ENCODE measurements at places on chromosomes 16 and 17.

- DNase-seq = no peak
These were observed 1.3 kb upstream of the GSG1L start for GRCh38 chr16:28064706-28065249.

DNA sequence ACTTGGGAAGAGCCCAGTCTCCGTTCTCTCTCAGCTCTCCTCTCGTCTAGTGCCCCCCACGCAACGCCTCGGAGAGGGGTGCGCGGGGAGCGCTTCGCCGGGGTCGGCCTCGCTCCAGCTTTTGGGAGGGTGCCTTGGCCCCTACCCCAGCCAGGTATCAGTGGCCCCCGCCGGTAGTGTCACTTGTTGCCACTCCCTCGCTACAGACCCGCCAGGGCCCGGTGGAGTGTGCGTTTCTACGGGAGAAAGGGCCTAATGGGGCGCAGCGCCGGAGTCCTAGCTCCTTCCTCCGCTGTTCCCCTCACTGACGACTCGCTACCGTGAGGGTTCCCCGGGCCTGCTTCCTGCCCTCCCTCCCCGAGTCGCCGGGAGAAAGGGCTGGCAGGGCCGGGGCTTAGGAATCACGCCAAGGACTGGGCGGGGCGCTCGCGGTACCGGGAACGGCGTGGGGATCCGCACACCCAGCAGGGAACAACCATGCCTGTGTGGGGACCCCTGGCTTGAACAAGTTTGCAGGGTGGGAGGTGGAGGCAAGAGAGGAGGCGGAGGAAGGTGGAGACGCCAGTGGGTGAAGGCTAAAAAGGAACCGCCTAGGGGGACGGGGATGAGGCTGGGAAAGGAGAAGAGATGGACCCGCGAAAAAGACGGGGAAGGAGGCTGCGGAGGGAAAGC, 997 bp upstream of the CDH11 start:
- DNase-seq = peak; percentile 63

DNA sequence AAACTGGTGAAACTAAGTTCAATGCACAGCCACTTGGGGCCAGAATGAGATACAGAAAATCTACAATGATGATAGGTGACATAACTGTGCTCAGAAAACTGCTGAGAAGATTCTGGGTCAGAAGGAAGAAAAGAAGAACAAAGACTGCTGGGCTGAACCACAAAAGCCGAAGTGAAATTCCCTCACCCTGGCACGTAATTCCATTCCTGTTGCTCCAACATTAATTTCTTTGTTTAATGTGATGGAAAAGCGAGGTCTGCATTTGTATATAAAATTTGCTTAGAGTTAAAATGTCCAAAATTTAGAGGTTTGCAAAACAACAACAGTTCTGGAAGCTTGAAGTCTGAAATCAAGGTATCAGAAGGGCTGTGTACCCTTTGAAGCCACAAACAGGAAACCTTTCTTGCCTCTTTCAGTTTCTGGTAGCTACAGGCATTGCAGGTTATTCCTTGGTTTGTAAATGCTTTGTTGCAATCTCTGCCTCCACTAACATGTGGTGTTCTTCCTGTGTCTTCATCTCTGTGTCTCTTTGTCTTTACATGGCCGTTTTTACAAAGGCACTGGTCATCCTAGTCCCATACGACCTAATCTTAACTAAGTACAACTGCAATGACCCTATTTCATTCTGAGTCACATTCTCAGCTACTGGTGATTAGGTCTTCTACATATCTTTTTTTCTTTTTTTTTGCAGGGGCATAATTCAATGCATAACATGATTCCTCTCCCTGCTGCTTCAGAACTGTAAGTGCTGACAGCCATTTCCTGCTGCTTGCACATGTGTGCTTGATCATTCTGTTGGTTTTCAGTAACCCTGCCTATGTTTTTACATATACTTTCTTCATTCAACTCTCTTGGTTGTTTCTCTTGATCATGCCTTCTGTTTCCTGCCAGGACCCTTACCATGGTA, 603.0 kb upstream of the CDH8 start:
- DNase-seq = no peak

DNA sequence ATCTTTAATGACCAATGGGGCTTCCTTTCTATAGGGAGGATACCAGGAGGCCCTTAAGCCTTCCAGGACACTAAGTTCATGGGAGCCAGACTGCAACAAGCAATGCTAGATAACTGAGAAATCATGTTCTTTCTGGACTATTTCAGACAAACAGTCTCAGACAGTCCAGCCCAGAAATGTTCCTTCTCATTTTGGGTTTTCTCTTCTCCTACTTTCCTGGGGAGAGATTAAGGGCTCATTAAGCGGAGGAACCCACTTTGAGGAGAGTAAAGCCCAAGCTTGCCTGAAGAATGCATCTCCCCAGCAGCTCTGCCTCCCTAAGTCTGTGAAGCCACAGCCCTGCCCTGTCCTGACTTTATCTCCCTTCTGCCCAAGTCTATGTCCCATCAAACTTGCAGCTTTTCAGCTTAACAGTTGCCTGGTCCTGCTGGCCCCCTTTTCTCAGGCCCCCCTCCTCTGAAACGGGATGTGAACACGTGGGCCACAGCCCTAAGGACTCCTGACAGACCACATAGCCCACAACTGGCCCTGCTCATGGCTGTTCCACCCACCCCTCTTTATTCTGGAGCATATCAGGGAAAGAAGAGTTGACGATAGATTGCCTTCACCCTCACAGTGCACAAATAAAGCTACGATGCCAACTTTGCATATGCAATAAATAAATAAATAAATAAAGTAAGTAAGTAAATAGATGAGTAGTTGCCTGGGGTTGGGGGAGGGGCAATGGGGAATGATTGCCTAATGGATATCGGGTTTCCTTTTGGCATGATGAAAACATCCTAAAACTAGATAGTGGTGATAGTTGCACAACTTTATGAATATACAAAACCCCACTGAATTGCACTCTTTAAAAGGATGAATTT, 111.0 kb downstream of the N4BP1 start:
- DNase-seq = peak; percentile 94

- no peak for DNase-seq
These were observed 3.0 kb upstream of the PRSS22 start for GRCh38 chr16:2860826-2861567.

DNA sequence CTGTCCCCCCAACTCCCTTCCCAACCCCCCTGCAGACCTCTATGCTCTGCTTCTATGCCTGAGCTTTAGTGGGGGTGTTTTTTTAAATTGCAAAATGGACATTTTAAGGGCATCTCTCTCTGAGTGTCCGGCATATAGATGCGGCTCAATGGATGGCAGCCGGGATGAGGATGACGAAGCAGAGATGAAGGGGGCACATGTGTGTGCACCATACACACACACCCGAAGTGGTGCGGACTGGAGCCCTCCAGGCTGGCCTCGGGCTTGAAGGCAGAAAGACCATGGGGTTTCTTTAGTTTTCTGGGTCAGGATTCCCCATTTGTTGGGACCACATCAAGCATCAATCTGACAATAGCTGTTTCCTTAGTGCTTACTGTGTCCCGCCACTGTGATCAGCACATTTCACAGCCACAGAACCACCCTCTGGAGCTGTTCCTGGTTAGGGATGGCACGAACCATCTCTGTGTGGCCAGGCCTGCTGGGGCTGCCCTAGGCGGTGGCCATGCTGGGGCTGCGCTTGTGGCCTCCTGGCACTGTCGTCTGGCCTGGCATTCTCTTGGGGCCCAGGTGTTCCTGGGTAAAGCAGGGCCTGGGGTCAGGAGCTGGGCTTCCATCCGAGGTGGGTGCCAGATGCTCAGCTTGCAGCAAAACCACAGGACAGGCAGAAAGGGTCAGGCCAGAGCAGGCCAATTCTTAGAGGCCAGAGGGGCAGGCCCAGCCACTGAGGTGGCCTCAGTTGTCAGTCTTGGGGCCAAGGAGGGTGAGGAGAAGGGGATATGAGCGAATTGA, 49.9 kb downstream of the NT5M start:
- DNase-seq = no peak

GRCh38 chr17:67687511-67687910, 30.2 kb upstream of the NOL11 start:
- DNase-seq = no peak

GRCh38 chr17:6548034-6548433, 8.3 kb downstream of the PITPNM3 start:
- DNase-seq = no peak

DNA sequence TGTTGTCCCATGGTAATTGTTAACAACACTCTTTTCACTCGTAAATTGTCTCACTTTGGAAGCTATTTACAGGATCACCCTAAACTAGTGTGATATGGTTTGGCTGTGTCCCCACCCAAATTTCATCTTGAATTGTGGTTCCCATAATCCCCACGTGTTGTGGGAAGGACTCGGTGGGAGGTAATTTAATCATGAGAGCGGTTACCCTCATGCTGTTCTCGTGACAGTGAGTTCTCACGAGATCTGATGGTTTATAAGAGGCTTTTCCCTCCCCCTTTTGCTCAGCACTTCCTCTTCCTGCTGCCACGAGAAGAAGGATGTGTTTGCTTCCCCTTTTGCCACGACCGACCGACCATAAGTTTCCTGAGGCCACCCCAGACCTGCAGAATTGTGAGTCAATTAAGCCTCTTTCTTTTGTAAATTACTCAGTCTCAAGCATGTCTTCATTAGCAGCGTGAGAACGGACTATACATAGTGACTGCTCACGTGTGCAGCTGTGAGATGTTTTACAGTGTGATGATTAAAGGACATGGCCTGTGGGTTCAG, 34.4 kb downstream of the DNAH3 start:
- no peak for DNase-seq

- peak; percentile 88 for DNase-seq
These were observed 18.3 kb upstream of the EFCAB13 start for GRCh38 chr17:47305302-47305923.

DNA sequence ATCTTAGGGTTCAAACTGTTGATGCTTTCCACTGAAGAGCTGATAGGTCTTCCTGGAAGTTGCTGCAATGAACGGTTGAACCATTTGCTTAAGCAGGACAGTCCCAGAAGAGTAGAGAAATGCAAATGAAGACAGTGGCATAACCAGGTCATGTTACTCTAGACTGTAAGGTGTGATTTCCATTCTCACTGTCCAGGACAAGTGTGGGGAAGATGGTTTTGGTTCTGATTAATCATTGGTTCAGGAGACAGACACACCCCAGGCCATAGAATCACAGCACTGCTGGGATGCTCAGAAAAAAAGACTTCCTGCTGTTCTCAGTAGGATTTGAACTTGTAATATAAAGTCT, 34.8 kb upstream of the XYLT2 start:
- DNase-seq = no peak

DNA sequence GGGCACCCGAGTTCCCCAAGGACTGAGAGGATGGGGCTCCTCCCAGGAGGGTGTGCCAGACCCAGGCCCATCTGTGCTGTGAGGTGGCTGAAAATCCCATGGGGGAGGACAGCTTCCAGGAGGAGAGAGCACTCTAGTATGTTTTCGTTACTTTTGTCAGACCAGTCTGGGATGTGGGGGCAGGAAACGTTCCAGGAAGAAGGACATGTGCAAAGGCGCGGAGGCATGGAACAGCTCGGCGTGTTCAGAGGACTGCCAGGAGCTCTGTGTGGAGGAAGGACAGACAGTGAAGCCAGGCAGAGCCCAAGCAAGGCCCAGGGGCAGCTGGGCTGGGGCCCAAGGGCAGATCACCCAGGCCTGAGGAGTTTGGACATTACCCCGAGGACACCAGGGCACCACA, 7.0 kb downstream of the CA4 start:
- no peak for DNase-seq

DNA sequence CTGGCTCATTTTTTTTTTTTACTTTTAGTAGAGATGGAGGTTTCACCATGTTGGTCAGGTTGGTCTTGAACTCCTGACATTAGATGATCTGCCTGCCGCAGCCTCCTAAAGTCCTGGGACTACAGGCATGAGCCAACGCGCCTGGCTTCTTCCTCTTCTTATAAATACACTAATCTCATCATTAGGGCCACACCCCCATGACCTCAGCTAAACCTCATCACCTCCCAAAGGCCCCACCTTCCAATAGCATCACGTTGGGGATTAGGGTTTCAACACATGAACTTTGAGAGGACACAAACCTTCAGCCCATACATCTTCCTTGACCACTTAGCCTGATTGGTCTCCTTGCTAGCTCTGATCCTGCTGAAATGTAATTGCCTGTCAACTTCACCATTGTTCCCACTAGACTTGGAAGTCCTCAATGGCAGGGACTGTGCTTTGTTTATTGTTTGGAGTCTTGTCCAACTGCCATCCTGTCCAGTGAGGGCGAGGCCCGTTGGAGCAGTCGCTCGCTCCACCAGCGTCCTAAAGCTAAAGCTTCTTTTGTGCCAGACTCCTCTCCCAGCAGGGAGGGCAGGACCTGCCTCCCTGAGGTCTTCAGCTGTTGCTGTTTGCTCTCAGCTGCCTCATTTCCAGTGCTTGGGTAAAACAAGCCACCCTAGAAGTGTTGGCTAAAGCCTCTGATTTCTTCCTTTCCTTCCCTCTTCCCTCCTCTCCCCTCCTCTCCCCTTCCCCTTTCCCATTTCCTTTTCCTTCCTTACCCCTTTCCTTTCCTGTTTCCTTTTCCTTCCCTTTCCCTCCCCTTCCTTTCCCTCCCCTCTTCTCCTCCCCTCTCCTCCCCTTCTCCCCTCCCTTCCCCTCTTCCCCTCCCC, 85.3 kb downstream of the HAPSTR1 start:
- DNase-seq = no peak

DNA sequence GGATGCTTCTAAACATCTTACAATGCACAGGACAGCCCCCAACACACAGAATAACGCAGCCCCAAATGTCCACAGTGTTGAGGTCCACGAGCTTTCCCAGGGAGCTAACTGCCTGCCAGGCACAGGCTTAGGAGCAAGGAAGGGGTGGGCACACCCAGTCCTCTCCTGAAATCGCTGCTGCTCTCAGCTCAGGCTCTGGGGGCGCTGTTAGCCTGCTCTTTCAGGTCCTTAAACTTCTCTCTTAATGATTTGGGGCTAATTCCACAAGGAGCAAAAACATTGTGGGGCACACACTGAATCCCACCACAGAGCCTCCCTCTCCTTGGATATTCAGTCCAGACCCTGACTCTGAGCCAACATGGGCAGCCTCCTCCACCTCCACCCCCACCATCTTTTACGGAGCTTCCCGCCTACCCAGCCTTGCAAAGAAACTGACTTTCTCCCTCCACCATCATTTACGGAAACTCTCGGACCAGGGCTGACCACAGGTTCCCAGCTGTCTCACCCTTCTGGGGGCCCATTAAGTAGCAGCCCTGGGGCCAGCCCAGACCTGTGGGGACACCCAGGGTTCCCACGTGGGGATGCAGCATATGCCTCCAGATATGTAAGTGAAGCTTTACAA, 1.1 kb downstream of the CD300H start:
- peak; percentile 33 for DNase-seq

DNA sequence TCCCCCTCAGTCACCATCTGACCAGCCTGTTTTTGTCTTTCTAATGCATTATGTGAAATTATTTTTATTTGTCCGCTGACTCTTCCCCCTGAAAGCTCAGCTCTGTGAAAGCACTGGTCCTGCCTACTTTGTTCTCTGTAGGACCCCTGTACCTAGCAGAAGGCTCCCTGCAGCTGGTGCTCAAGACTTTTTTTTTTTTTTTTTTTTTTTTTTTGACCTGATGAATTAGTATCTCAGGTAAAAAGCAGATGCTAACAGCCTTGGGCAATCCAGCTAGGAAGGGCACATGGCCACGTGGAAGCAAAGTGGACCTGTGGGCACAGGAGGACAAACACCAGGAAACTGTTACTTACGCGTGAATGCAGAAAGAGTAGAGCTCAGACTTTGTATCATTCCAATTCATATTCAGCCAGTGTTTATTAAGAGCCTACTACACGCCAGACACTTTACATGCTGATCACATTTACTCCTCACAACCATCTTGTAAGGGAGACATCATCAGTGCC, 629 bp upstream of the UNC119 start:
- DNase-seq = no peak
